ENCODE measurements at places on chromosomes 3 and 15. TPM values are rescaled to one million over a fixed set of nuclear protein-coding genes. Genes with fewer than 3 reads are reported as not detected.

GRCh38 chr3:150264561-150265279 is 143.4 kb upstream of the TSC22D2 start:
- no peak for DNase-seq
- no peaks in the 10 kb centered on the region for H3K36me3 ChIP-seq
- peaks cover 36% of the 10 kb centered on the region for H3K4me1 ChIP-seq
- no peaks in the 10 kb centered on the region for H3K27me3 ChIP-seq

DNA sequence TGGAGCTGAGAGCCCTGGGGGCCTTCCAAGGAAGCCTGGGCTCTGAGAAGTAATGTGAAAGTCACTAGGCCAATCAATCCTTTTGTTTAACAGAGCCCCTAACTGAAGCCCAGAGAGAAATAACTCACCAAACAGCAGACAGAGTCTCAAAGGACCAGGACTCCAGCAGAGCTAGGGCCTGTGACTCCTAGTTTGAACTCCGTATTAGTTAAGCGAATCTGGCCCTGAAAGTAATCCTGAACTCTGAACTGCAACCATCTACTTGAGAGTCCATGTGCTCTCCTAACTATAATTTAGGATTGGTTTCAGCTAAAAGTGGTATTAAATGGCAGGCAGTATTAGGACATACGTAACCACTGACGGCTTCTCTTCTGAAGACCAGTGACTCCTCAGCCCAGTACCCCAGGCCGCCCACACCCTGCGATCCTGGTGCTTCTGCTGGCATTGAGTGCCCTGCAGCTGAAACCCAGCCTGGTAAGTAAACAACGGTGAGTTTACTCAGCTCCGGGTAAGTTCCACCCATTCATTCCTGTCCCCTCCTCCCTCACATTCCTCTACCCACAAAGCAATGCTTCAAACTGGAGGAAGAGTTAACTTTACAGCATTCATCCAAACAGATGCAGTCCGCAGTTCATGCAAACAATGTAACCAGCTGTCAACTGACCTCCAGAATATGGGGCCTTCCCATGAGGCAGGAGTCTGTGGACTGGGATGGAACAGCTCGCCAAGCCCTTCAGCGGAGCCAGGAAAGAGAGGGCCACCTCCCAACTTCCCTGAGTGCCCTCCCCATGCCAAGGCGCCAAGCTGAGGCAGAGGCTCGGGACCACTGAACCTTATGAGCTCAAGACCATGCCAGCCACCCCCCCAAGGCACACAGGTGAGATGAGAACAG is 7.3 kb downstream of the MYO5C start:
- peaks cover 30% of the 10 kb centered on the region for H3K4me1 ChIP-seq
- H3K36me3 ChIP-seq, result no peaks in the 10 kb centered on the region
- H3K4me3 ChIP-seq, result no peak overlapping the region
- H3K27ac ChIP-seq, result peak overlapping the region; percentile 57

GRCh38 chr3:127734754-127735473 is 62.2 kb downstream of the ABTB1 start:
- H3K27ac ChIP-seq, result peak overlapping the region; percentile 98
- peaks cover 6% of the 10 kb centered on the region for H3K36me3 ChIP-seq
- peak; percentile 86 for DNase-seq
- H3K27me3 ChIP-seq, result no peaks in the 10 kb centered on the region
- peak overlapping the region; percentile 62 for H3K4me3 ChIP-seq

DNA sequence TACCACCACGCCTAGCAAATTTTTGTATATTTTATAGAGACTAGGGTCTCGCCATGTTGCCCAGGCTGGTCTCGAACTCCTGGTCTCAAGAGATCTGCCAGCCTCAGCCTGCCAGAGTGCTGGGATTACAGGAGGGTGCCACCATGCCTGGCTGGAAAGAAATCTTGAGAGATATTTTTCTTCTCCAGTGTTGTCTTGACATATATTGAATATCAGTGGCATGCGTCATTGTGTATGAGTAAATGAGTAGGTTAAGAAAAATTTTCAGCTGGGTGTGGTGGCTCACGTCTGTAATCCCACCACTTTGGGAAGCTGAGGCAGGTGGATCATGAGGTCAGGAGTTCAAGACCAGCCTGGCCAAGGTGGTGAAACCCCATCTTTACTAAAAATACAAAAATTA is 3.5 kb upstream of the PIF1 start:
- peaks cover 17% of the 10 kb centered on the region for H3K4me1 ChIP-seq
- no peaks in the 10 kb centered on the region for H3K36me3 ChIP-seq
- H3K27ac ChIP-seq, result no peak overlapping the region
- no peaks in the 10 kb centered on the region for H3K27me3 ChIP-seq

- no peak for DNase-seq
- no peaks in the 10 kb centered on the region for H3K36me3 ChIP-seq
- H3K4me1 ChIP-seq, result peaks cover 37% of the 10 kb centered on the region
- no peak overlapping the region for H3K27ac ChIP-seq
- H3K27me3 ChIP-seq, result peaks cover 20% of the 10 kb centered on the region
- H3K4me3 ChIP-seq, result no peak overlapping the region
Observed at GRCh38 chr15:78390826-78391225, 47.2 kb upstream of the IREB2 start.

GRCh38 chr15:69787791-69788190 is 309.9 kb downstream of the TLE3 start:
- no peak overlapping the region for H3K27ac ChIP-seq
- H3K4me3 ChIP-seq, result no peak overlapping the region
- peaks cover 6% of the 10 kb centered on the region for H3K4me1 ChIP-seq
- peaks cover 33% of the 10 kb centered on the region for H3K27me3 ChIP-seq
- no peaks in the 10 kb centered on the region for H3K36me3 ChIP-seq

DNA sequence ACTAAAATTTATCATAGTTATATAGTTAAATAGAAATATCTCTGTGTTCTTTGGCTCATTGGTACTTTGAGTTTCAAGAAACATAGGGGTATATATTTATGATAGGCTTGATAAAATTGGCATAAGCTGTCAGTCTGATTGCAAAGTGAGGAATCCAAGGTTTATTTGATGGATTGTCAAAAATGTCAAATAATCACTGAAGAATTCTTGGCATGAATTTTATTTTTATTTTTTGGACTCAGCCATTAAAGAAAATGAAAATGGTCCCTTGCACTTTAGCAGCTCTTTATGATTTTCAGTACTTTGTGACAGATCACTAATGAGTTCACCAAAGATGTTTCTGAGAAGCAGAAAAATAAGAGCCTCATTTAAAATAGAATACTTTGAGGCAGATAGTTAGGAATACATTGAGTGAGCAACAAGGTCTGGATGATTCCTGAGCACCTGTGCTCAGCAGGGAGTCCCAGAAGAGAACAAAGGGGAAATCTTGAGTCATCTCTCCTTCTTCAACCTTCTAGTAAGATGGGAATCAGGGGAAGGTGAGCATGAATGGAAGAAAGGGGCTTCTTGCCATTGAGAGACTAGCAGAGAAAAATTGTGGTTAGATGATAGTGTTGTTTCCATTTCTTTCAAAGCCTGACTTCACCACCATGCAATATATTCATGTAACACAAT is 85.3 kb upstream of the VEPH1 start:
- no peak overlapping the region for H3K4me3 ChIP-seq
- no peak overlapping the region for H3K27ac ChIP-seq
- DNase-seq, result no peak

DNA sequence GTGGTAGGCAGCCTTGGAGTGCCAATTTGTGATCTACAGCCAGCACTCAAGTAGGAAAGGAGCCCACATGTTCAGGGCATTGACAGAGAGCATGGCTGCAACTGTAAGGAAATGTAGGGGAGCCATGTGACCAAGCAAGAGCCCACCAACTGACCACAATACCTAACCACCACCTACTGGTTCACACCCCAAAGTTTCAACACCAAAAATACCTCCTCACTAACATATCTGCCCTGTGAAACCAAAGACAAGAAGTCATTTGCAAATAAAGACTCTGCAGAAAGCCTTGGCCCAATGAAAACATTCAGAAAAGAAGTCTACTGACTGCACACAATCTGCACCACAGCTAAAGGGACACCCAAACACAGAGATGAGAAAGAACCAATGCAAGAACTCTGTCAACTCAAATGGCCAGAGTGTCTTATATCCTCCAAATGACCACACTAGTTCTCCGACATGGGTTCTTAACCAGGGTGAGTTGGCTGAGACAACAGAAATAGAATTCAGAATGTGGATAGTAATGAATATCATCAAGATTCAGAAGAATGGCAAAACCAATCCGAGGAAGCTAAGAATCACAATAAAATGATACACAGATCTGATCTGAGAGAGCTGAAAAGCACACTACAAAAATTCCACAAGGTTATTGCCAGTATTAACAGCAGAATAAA is 40.6 kb downstream of the SLC9C1 start:
- H3K27ac ChIP-seq, result no peak overlapping the region
- no peak for DNase-seq
- H3K27me3 ChIP-seq, result peaks cover 24% of the 10 kb centered on the region
- no peaks in the 10 kb centered on the region for H3K4me1 ChIP-seq
- H3K4me3 ChIP-seq, result no peak overlapping the region
- no peaks in the 10 kb centered on the region for H3K36me3 ChIP-seq

DNA sequence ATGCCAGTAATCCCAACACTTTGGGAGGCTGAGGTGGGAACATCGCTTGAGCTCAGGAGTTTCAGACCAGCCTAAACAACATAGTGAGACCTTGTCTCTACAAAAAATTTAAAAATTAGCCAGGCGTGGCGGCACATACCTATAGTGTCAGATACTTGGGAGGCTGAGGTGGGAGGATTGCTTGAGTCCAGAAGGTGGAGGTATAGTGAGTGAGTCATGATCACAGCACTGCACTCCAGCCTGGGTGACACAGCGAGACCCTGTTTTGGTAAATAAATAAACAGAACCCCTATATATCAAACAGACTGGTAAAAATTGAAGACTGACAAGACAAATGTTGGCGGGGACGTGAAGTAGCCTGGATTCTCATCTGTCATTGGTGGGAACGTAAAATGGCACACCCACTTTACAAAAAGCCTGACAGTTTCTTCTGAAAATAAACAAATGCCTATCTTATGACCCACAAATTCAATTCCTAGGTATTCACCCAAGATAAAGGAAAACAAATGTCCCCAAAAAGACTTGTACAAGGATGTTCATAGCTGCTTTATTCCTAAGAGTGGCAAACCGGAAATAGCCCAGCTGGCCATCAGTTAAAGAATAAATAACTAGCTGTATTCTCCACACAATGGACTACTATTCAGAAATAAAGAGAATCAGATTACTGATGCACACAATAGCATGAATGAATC is 47.0 kb upstream of the GK5 start:
- H3K4me1 ChIP-seq, result peaks cover 15% of the 10 kb centered on the region
- no peak overlapping the region for H3K4me3 ChIP-seq
- H3K36me3 ChIP-seq, result peaks cover 2% of the 10 kb centered on the region
- H3K27me3 ChIP-seq, result no peaks in the 10 kb centered on the region

DNA sequence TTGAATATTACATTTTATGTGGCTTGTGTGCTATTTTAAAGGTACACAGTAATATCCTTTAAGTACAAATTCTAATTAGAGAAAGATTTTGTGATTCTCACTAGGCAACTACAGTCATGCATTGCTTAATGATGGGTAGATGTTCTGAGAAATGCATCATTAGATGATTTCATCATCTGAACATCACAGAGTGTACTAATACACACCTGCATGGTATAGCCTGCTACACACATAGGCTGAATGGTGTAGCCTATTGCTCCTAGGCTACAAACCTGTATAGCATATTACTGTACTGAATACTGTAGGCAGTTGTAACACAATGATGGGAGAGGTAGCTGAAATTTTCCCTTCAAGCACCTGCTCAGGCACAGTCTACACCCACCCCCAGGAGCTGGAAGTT is 217.4 kb upstream of the EOMES start:
- no peaks in the 10 kb centered on the region for H3K36me3 ChIP-seq
- H3K27ac ChIP-seq, result no peak overlapping the region
- no peak for DNase-seq

GRCh38 chr3:7682822-7683229 is 818.8 kb upstream of the LMCD1 start:
- H3K27me3 ChIP-seq, result no peaks in the 10 kb centered on the region
- H3K4me3 ChIP-seq, result no peak overlapping the region
- H3K4me1 ChIP-seq, result no peaks in the 10 kb centered on the region
- no peak for DNase-seq
- no peak overlapping the region for H3K27ac ChIP-seq
- H3K36me3 ChIP-seq, result no peaks in the 10 kb centered on the region

- H3K4me3 ChIP-seq, result no peak overlapping the region
- H3K27me3 ChIP-seq, result no peaks in the 10 kb centered on the region
- no peak overlapping the region for H3K27ac ChIP-seq
- H3K4me1 ChIP-seq, result peaks cover under 1% of the 10 kb centered on the region
- peaks cover 2% of the 10 kb centered on the region for H3K36me3 ChIP-seq
Observed at GRCh38 chr15:81814882-81815455, 230.8 kb downstream of the MEX3B start.

DNA sequence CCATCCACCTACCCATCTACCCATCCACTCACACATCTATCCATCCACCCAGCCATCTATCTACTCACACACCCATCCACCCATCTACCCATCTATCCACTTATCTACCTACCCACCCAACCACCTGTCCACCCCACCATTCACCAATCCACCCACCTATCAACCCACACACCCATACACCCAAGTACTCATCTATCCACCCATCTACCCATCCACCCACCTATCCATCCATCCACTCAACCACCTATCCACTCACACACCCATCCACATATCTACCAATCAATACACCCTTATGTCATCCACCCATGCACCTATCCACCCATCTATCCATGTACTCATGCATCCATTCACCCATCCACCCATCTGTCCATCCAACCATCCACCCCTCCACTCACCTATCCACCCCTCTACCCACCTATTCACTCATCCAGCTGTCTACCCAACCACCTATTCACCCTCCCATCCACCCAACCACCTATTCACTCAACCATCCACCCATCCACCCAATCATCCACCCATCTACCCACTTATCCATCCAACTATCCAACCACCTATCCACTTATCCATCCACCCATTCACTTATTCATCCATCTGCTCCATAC is 109.8 kb downstream of the CHSY1 start:
- DNase-seq, result no peak
- H3K4me3 ChIP-seq, result no peak overlapping the region
- no peaks in the 10 kb centered on the region for H3K36me3 ChIP-seq
- H3K4me1 ChIP-seq, result peaks cover 22% of the 10 kb centered on the region

The GOLGA8S gene
- total RNA-seq, result 0.44 TPM

The DOCK3 gene
- total RNA-seq, result 0.24 TPM

The RBP2 gene
- not detected for total RNA-seq

The CD96 gene
- not detected for total RNA-seq

The LMAN1L gene
- not detected for total RNA-seq

The AMT gene
- total RNA-seq, result 9.4 TPM

The SLC15A2 gene
- total RNA-seq, result 0.40 TPM

The CD80 gene
- total RNA-seq, result not detected
